Activated CD4-positive, alpha-beta memory T cell treated with anti-CD3 and anti-CD28 coated beads for 36 hours (primary cell): ENCODE measurements at places on chromosomes 6 and 20.

DNA sequence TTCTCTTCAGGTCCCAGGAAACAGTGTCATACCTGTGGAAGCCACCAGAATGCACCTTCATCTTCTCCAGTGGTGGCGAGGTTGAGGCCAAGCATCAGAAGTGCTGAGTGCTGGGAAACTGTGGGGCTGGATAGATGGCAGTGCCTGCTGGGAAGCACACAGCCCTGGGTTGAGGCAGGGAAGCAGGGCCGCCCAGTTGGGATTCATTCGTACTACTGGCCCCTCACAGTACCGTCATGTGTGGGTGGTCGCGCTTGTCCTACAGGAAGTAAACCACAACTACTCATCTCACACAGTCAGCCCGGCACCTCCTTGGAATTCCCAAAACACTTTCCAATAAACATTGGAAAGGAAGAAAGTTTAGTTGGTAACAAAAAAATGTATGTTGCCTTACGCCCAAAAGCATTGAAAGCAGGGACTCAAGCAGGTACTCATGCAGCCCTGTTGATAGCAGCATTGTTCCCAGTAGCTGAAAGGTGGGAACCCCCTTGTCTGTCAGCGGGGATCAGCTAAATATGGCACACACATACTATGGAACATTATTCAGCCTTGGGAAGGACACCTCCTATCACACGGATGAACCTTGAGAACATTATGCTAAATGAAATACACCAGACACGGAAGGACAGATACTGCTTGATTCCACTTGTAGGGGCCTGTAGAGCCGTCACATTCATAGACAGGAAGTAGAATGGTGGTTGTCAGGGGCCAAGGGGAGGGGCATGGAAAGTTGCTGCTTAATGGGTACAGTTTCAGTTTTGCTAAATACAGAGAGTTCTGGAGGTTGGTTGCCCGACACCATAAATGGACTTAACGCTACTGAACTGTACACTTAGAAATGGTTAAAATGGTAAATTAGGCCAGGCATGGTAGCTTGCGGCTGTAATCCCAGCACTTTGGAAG, 162.7 kb downstream of the MTHFD1L start:
- DNase-seq: no peak

- DNase-seq: no peak
These were observed 6.0 kb upstream of the DSP start for GRCh38 chr6:7535498-7535897.

- DNase-seq: no peak
These were observed 66.8 kb upstream of the ATXN1 start for GRCh38 chr6:16828058-16828457.

GRCh38 chr20:20609522-20609921, 102.9 kb downstream of the RALGAPA2 start:
- DNase-seq: no peak

DNA sequence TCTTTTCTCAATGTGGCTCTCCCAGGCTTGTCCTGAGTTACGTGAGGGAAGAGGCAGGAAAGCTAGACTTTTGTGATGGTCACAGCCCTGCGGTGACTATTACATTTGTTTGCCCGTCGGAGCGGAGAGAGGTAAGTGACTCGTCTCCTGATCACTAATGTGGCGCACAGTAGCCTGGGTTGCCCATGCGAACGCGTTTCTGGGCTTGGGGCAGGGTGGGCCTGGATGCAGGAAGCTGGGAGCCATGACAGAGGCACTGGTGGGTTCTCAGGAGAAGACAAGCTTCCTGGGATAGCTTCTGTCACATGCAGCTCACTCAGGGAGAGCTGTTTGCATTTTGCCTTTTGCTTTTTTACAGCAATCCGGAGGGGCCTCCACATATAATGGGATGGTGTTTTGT, 60.6 kb downstream of the IGF2R start:
- DNase-seq: no peak

DNA sequence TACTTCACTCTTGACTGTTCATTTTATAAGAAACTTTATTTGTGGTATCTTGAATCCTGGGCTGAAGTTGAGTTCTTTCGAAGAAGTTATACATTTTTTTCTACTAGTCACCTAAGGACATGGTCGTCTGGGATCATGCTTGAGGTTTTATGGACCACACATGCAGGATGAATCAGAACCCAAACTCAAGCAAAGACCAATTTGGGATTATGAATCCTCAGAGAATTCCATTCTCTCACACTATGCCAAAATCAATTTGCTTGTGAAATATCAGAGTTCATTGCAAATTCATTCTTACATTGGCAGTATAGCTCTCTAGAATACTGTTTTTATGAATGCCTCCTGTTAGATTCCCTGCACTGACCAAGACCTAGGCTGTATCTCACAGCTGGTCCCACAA, 114.3 kb upstream of the HDAC2 start:
- no peak for DNase-seq

- DNase-seq: no peak
These were observed 121.1 kb downstream of the FOXA2 start for GRCh38 chr20:22462975-22463914.

DNA sequence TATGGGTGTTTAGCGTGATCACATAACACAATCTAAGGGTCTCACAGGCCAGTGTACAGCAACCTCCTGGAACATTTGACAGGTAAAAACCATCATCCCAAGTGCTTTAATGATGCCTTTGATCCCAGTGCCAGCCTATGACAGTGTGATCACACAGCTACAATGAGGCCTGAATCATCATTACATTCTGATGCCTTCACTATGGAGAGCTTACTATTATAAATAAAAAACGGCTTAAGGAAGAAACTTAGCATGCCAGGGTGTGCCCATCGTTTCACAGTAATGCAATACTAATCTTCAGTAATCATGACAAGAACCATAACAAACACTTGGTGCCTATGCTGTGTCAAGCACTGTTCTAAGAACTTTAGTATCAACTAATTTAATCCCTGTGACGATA, 11.4 kb downstream of the MAP7 start:
- no peak for DNase-seq

DNA sequence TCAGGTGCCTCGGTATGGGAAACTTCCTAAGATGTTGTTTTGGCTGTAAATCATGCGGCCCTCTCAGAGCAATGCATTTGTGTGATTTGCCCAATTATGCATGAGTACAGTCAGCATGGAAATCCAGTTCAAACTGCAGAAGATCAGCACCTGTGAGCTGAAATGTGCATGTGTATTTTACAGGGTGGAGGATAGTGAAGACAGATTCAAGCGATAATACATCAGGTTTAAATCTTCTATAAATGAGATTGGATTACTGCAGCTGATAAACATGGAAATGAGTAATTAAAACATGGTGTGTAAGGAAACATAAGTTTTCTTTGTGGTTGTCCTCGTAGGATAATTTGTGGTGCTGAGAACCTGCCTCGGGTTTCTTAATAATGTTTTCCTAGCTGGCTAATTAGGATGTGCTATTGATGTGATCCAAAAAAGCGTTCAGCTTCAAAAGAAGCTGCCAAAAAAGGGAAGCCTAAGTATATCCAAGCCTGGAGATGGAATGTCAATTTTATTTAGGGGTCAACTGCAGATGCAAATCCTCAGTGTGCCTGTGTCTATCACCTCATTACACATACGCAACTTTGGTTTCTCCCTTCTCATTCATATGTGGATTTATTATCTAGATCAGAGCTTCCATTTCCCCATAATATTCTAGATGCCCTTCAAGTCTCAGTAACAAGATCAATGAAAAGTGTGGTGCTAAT, 117.1 kb upstream of the CCDC28A start:
- no peak for DNase-seq

DNA sequence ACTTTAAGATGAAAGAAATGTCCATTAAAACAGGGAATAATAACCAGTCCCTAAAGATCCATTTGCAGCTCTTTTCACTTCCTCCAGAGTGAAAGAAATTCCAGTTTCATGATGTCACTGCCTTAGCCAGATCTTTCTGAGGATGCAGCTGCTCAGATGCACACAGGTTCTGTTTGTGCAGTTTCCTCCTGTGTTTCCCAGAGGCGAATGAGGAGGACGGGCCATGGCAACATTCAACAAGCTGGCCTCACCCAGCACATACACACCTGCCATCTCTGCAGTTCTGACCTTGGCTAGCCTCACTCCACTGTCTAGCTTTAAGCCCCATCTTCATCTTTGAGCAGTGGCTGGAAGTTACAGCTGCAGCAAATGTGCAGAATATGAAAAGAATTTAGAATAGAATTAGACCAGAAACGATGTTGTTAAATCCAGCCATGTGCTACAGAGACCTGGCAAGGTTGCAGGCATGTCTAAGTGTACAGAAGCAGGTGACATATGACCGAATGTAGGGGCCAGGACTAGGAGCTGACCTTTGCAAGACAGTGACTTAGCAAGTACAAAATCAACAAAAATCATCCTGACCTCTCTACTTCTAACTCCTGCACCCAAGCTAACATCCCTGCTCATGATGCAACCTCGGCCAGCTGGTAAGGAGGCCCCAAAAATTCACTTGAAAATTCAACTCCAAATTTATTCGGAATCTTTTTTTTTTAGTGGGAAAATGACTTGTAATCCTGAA, 35.0 kb downstream of the FAM50B start:
- no peak for DNase-seq

GRCh38 chr6:24444588-24444987, 41.9 kb downstream of the MRS2 start:
- no peak for DNase-seq

- no peak for DNase-seq
These were observed 243.7 kb upstream of the RREB1 start for GRCh38 chr6:6863970-6864639.

DNA sequence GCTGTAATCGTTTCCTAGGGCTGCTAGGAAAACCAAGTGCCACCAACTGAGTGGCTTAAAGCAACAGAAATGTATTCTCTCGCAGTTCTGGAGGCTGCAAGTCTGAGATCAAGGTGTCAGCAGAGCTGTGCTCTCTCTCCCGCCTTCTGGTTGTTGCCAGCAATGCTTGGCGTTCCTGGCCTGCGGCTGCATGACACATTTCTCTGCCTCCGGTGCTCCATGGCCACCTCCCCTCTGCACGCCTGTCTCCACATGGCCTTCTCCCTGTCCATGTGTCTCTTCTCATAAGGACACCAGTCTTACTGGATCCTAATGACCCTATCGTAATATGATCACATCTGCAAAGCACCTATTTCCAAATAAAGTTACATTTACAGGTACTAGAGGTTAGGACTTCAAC, 91.7 kb upstream of the AKAP12 start:
- DNase-seq: no peak

DNA sequence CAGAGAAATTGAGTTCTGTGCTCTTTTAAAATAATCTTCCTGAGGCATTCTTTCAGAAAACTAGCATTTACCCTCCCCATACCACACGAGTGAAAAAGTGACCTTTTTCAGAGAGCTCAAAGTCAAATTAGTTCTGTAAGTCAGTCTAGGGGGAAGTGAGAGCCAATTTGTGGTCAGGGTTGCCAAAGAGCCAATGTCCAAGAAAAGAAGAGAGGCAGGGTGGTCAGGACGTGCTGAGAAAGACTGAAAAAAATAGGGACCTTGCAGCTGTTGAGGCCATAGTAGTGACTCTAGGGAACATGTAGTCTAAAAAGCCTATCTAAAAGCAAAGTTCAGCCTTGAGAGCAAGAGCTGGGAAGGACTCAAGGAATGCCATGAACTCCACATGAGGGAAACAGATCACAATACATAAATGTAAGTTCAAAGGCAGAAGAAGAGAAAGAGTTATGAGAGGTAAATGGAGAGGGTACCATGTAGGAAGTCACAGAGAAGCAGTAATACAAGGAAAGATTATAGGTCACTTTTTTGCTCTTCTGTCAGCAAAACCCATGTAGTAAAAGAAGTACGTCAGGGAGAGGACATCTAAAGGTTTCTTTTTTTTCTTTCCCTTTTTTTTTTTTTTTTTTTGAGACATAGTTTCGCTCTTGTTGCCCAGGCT, 565.1 kb upstream of the FLRT3 start:
- no peak for DNase-seq

DNA sequence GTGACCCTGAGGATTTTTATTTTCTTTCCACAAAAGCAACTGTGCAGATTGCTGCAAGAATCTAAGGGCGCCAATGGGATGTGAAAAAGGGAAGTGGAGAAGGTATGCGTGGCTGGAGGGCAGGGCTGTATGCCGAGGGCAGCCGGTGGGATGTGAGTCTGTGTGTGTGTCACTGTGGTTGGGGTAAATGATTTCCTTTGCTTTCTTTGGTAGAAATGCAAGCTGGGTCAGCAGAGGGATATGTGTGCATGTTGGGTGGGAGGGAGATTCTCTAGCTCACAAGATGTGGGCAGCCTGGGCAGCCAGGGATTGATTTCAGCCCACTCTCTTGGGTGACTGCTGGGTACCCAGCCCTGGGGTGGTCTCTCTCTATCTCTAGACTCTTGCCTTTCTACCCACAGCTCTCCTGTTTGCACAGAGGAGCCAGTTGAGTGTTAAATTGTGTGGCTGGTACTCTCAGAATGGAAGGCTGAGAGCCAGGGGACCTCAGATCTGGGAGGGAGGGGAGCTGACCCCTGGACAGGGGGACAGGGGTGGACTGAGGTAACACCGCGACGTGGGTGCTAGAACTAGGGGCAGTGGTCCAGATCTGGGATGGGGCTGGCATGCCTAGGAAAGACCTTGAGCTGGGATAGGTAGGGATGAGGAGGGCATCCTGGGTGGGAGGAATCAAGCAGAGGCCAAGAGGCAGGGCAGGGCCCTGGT, 136.8 kb upstream of the RNF24 start:
- no peak for DNase-seq

- peak; percentile 75 for DNase-seq
These were observed 333.9 kb downstream of the HACE1 start for GRCh38 chr6:104525677-104526322.

- DNase-seq: no peak
These were observed 63.0 kb downstream of the AGPAT4 start for GRCh38 chr6:161210857-161211256.

GRCh38 chr6:65295812-65296211, 411.2 kb downstream of the EYS start:
- no peak for DNase-seq

- peak; percentile 33 for DNase-seq
These were observed 474.9 kb upstream of the AGPAT4 start for GRCh38 chr6:161748535-161749416.

- no peak for DNase-seq
These were observed 2.2 kb upstream of the PTPRA start for GRCh38 chr20:2871111-2871465.

GRCh38 chr6:169079650-169080049, 174.0 kb downstream of the THBS2 start:
- DNase-seq: no peak
